ENCODE measurements at places on chromosomes 6 and 20.

GRCh38 chr20:51696304-51697071 is 71.7 kb downstream of the ATP9A start:
- no peak for DNase-seq

GRCh38 chr6:142474531-142475289 is 172.9 kb downstream of the ADGRG6 start:
- DNase-seq, result no peak

DNA sequence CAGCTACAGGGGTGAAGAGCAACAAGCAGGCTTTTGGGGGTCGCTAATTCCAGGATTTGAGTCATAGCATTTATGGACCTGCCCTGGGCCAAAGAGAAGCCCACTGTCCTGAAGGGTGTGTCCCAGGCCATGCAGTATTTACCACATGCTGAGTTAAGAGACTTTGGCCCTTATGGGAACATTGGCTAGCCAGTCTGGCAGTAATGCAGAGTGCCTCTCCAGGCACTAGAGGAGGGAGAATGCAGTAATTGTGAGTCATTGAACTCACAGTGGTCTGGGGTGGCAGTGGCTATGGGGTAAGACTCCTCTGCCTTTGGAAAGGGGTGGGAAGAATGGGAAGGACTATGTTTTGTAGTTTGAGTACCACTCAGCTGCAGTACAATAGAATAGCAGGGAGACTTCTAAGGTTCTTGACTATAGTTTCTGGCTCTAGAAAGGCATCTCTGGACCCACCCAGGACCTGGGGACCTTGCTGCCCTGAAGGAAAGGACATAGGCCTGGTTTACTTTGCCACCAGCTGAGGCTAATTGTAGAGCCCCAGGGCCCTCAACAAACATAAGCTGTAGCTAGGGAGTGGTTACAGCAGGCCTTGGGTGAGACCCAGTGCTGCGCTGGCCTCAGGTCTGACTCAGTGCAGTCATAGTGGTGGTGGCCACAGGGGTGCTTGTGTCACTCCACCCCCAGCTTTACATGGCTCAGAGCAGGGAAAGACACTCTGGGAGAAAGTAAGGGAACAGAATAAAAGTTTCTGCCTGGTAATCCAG is 520.9 kb downstream of the HTR1B start:
- no peak for DNase-seq

- no peak for DNase-seq
Observed at GRCh38 chr6:5619249-5619648, 357.9 kb downstream of the FARS2 start.

DNA sequence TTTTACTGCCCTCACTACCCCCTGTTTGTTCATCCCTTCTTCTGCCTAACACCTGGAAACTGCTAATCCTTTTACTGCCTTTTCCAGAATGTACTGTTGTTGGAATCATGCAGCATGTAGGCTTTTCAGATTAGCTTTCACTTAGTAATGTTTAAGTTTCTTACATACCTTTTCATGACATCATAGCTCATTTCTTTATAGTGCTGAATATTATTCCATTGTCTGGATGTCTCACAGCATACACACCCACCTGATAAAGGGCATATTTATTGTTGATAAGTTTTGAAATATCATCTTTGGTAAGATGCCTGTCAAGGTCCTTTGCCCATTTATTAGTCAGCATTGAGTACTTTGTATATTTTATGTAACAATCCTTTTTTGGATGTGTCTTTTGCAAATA is 588.2 kb upstream of the NRSN1 start:
- DNase-seq, result no peak

DNA sequence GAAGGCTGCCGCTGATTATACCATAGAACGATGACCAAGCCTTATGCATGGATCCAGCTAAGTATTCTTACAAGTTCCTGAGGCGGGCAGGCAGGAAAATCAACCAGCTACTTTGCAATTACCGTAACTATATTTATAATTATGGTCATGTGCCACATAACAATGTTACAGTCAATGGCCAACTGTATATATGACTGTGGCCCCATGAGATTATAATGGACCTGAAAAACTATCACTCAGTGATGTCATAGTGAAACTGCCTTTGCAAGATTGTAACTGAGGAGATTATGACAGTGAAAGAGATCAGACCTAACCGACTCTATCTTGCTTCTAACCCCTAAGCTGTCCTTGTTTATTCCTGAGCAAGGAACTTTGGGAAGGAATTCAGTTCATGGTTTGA is 33.1 kb upstream of the FAM135A start:
- DNase-seq, result no peak

DNA sequence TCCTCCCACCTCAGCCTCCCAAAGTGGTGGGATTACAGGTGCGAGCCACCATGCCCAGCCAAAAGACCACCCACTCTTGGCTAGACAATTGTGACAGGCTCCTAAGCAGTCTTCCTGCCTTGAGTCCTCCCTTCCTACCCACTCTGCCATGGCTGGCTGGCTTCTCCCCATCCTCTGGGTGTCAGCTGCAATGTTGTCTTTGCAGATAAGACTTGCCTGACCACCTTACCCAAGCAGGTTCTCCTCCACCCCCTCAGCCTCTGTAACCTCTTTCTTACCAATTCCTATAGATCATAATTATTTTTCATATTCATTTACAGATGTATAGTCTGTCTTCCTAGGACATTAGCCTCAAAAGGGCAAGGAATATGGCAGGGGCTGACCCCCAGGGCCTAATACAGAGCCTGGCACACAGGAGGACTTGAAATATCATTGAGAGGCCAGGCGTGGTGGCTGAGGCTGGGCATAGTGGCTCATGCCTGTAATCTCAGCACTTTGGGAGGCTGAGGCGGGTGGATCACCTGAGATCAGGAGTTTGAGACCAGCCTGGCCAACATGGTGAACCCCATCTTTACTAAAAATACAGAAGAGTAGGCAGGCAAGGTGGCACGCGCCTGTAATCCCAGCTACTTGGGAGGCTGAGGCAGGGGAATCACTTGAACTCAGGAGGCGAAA is 28.7 kb upstream of the SPAG4 start:
- DNase-seq, result no peak

- DNase-seq, result no peak
Observed at GRCh38 chr6:102398788-102399390, 1005.4 kb downstream of the GRIK2 start.

DNA sequence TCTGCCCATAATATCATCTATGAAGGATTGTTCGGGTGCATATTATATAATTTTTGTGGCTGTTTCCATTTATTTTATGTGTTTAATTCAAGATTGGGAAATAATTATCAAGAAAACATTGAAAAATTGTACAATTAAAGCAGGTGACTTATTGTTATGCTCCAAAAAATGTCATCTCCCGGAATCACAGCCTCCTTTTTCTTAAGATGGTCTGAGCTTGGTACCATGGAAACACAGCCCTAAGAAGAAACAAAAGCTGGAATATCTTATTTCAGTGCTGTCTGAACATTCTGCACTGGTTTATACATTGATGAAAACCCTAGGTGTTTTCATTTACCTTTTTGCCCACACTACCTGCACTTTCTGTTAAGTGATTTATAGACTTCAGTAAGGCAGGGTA is 367.2 kb downstream of the ARHGAP18 start:
- DNase-seq, result no peak

DNA sequence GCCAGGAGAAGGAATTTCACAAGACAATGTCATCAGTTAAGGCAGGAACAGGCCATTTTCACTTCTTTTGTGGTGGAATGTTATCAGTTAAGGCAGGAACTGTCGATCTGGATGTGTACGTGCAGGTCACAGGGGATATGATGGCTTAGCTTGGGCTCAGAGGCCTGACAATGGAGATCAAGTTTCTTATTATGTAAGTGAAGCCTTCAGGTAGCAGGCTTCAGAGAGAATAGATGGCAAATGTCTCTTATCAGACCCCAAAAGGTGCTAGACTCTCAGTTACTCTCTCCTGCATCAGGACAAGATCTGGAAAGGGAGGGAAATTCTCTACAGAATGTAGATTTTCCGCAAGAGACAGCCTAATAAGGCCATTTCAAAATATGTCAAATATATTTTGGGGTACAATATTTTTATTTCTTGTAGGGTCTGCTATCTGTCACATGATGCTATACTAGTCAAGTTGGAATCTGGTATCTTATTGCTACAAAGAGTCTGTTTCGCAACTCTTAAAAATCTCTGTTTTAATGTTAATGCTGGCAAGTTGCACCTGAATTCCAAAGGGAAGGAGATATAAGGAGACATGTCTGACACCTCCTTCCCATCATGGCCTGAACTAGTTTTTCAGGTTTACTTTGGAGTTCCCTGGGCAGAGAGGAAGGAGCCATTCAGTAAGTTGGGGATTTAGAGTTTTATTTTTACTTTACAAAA is 48.8 kb downstream of the TRDN start:
- no peak for DNase-seq

DNA sequence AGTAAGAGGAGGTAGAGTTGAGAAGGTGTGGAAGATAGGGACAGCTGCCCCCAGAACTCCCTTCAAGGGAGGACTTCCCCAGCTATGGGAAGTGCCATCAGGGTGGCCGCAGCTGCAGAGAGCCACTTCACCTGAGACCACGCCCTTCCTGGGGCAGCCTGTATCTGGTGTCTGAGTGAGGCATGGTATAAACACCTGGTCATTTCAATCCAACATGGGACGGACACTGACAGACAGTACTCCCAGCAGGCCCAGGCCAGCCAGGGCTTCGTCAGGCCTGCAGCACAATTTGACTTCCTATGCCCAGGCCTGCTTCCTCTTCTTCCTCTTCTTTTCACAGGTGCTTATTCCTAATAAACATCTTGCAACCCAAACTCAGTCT is 4.5 kb downstream of the SOX12 start:
- no peak for DNase-seq

DNA sequence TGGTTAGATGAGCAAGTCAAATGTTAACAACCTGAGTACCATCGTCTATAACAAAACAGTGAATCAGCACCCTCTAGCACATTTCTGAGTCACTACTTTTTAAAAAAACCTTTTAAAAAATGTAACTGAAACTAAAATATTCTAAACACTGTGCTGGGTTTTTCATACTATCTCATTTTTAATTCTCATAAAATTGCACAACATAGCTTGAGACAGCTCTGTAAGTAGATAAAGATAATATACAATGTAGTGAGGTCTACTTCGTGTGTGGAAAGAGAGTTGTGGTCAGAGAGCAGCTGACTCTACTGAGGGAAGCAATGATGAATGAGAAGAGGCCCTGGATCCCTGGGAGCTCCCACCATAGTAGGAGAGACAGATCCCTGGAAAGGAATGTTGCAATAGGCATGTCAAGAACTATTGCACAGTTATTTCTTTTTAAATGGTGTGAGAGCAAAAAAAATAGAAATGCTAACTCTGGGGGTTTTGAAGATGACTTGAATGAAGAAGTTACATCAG is 13.6 kb upstream of the CALHM6 start:
- DNase-seq, result no peak

- DNase-seq, result no peak
Observed at GRCh38 chr6:106557837-106558236, 71.5 kb downstream of the RTN4IP1 start.

- no peak for DNase-seq
Observed at GRCh38 chr6:56335726-56336125, 88.3 kb upstream of the COL21A1 start.

DNA sequence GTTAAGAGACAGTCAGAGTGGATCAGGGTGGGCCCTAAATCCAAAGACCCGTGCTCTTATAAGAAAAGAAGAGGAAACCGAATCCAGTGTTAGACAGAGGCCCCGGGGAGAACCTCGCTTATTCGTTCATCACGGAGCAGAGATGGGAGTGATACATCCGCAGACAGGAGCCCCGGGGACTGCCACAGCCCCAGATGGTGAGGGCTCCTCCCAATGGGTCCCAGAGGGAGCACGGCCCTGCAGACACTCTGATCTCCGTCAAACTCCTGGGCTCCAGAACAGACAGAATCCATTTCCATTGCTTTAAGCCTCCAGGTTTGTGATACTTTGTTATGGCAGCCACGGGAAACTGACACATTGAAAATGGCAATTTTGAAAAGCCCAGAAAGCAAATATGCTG is 47.0 kb downstream of the CDH4 start:
- no peak for DNase-seq

DNA sequence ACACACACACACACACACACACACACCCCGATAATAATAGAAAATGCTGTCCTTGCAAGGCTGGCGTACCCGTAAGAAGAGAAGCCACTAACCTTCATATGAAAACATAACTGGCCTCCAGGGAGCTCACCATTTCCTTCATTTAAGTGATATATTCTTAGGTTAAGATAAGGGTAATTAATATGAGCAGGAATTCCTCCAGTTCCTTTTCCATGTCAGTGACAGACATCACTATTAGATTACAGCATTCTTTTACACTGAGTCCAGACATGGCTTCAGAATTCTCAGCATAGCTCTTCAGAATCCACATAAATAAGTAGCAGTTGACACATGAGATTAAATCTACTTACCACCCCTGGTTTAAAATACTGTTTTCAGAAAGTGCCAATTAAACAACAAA is 121.9 kb downstream of the SIM1 start:
- DNase-seq, result no peak

GRCh38 chr6:56640374-56640773 is 2.3 kb downstream of the DST start:
- no peak for DNase-seq

DNA sequence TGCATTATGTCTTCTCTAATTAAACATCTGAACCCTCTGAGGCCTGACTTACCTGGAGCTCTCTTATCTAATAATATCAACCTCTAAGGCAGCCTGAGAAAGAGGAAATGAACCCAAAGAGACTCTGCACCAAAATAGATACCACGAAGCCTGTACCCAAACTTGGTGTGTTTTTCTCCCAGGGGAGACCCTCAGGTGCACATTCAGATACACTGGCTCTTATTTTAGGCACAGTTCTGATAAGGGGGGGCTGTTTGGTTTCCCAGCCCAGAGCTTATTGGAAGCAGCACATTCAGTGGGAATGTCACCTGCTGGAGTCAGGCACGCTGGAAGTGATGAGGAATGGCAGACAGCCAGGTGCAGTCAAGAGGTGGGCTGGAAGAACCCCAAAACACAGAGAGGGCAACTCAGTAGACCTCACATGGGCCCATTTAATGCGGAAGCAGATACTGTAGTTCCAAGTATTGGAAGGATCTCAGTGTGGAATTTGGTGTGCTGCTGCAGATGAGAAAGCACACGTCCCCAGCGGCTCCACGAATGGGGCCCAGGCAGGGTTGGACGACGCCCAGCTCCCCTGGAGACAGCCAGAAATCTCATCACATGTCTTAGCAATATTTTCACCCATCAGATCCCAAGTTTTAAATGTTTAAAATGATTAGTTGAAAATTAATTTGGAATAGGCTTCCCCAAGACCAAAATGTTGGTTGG is 9.7 kb upstream of the CCR6 start:
- no peak for DNase-seq

- no peak for DNase-seq
Observed at GRCh38 chr6:25154034-25154596, 125.1 kb upstream of the CARMIL1 start.

DNA sequence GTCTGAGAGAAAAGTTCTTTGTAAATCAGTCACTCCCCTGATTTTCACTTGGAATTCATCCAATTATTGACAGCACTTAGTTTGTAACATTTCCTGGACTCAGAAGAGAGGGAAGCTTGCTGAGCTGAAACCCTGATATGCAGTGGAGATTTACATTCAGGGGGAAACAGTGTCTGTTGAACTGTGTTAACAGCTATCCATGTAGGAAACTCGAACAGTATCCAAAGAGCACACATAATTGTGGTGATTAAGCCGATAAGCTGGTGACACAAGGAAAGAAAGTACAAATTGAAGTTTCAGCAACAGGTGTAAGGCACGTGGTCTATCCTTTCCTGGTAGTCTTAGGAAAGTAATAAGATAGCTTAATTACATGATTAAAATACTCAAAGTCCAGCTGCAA is 78.1 kb upstream of the FLRT3 start:
- no peak for DNase-seq

GRCh38 chr20:57133926-57134650 is 132.4 kb downstream of the BMP7 start:
- DNase-seq, result no peak

- no peak for DNase-seq
Observed at GRCh38 chr6:42025845-42026243, 24.5 kb upstream of the TAF8 start.
